Forelimb muscle (tissue), 1 donor: ENCODE measurements at places on chromosomes 2 and 18.

- no peak for DNase-seq
Observed at GRCh38 chr2:222451224-222451674, 26.9 kb downstream of the SGPP2 start.

DNA sequence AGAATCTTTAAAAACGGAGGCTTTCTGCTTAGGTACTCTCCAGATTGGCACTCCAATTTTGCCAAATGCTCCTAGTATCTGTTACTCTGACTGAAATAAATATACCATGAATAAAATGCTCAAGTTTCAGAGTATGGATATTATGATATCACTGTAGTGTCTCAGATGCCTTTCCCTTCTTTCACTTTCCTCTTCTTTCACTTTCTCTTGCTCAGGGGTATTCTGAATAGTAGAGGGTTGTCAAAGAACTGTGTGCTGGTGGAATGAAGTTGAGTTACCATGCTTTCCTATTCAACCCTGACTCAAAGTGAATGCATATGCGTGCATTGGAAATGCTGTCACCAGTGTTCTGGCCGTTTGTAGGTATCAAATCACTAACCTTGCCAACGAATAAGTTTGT lies 1015.2 kb upstream of the FANCL start:
- DNase-seq = no peak

DNA sequence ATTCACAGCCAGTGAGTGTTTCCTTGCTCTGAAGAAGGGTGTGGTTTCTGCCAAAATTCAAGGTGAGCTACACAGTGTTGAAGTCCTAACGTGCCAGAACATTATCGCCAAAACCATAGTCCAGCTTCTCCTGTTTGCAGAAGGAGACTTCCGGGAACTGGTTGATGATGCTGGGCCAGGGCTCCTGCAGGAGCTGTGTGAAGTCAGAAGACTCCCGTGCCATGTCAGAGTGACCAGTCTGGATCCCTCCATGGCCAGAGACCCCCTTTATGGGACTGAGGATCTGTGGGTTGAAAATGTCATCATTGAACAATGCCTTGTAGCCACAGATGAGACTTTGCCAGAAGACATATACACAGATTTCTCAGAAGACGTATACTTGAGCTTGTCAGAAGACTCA lies 96.0 kb upstream of the RAB12 start:
- DNase-seq = no peak

DNA sequence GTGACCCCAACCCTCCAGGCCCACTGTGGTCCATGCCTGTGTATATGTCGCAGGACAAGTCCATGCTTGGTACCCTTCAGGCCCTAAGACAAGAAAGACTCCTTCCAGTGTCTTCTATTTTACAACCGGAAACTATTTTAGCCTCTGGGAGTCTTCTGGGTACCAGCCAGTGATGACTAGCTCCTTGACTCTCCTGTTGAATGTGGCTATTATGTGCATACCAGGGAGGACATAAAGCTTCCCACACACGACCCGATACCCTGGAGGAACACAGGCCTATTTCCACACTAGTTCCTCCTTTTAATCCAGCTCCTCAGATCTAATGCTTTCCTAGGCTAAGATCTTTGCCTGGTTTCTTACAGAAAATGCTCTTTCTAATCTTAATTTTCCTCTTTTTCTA lies 178.1 kb downstream of the NCKAP5 start:
- DNase-seq = no peak

DNA sequence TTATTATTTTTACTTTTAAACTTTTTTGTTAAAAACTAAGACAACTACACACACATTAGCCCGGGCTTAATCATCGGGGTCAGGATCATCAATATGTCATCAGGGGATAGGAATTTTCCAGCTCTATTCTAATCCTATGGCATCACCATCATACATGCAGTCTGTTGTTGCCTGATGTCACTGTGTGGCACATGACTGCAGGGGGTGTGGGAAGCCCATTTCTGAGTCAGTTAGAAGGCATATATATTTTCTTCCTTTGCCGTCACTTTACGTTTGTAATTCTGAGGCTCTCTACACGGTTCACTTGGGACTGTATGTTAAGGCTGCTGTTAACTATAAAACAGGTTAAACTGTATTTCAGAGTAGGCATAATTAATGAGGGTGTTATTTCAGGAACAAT lies 144.4 kb upstream of the ITGA6 start:
- no peak for DNase-seq

- DNase-seq = no peak
Observed at GRCh38 chr2:109629867-109630266, 15.7 kb downstream of the SOWAHC start.

DNA sequence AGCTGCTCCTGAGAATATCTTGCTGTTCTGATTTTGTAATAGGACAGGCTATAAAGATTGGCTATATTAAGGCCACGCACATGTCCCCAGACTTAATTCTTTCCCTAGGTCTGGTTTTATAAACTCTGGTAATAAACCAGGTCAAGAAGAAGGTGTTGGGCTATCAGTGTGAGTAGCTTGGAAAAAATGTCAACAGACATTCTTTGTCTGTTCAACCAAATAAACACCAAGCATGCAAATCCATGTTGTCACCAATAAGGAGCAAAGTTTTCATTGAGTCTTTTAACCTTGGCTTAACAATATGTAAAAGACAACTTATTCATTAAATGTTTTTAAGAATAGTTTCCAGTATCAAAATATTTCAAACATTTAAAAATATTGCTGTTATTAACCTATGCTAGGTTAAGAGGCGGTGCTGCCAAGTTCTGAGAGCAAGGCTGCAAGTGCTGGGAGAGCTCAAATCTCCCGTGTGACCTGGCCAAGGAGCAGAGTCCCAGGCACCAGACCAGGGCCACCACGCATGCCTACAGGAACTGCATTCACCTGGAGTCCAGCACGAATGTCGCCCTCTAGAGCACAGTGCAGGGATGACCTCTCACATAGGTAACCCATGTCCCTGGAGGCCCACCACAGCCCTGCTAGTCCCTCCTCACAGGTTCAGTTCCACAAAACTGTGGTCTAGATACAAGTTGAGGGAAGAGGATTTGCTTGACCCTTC lies 120.5 kb upstream of the POU3F3 start:
- DNase-seq = no peak

DNA sequence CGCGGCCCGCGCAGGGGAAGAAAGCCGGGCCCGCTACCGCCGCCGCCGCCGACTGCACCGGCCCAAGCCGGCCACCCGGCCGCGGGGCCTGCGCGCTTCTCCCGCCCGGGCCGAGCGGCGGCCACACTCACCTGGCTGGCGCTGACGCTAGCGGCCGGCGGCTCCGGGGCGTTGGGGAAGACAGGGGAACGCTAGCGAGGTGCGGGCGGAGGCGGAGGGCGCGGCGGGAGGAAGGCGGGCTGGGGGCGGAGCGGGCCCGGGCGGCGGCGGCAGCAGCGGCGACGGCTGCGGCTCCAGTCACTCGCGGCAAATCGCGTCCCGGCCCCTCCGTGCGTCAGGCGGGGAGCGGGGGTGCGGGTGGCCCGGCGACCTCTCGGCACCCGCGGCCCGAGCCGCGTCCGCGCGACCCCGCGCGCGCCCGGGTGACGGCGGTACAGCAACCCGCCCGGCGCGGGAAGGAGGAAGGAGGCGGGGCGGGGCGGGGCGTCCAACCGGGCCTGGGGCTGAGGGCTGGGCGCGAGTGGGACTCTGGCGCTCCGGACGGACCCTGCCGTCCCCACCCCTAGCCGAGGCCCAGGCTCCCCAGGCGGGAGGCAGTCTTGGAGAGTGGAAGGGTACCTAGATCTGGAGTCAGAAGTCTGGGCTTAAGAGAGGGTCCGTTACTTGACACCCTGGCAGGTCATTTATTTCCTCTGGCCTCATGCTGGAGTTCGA lies at the start of gene SESTD1:
TSS of gene SESTD1 (minus strand) at position 465 of the 714 bp plus-strand sequence. CDS start 72,991 bp downstream, outside the sequence.
- DNase-seq = no peak

- DNase-seq = no peak
Observed at GRCh38 chr2:238231251-238231793, 8.5 kb downstream of the HES6 start.

DNA sequence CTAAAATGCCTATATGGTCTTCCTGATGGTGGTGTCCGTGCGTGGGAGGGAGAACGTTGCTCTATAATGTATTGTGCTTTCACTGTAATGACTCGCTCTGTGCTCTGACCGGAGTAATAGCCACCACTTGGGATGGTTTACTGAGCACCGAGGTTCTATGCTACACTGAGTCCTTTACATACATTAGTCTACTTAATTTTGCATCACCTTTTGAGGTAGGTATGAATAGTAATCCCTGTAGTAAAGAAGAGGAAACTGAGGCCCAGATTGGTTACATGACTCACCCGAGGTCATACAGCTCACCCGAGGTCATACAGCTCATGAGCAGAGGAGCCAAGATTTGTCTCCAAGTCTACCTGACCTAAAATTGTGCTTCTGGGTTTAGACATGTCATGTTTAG lies 79.5 kb downstream of the ARMC9 start:
- no peak for DNase-seq

DNA sequence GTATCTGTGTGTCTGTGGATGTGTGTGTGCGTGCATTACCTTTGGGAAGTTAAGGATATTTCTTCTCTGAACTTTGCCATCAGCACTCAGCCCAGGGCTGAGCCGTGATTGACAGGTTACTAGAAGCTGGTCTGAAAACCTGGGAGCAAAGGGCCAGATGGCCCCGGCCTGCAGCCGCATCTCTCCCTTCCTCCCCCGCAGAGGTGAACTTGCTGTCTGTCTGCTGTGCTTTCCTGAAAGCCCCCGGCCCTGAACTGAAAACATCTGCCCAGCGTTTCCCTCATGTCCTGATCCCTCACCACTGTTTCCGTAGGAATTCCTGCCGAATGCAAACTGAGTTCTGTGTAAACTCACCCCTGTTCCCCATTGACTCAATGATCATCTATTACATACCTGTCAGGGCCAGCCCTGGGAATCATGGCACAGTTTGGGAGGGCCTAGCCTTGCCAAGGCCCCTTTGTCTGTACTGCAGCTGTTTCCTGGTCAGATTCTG lies 45.8 kb downstream of the MYCN start:
- DNase-seq = no peak

DNA sequence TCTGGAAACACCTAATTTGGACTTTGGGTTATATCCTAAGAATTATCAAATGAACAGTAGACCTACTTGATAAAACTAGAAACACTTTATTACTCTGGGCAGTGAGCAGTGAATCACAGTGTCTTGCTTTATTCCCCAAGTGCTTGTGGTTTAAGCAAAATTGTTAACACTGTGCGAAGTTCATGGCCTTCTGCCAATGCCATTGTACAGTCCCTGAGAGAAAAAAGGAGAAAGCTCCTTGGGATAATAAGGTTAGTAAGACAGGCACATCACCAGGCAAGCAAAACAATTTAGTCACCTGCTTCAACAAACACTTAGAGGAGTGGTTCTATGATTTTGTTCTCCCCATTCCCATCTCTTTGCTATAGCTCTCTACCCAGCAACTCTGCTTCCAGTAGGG lies 39.8 kb downstream of the ADCYAP1 start:
- DNase-seq = no peak

- DNase-seq = no peak
Observed at GRCh38 chr2:155836439-155836838, 496.1 kb downstream of the NR4A2 start.
